ENCODE measurements at places on chromosomes 12 and 14.
A peak's percentile ranks its signal among the peaks of the same experiment; 100 is the strongest.

DNA sequence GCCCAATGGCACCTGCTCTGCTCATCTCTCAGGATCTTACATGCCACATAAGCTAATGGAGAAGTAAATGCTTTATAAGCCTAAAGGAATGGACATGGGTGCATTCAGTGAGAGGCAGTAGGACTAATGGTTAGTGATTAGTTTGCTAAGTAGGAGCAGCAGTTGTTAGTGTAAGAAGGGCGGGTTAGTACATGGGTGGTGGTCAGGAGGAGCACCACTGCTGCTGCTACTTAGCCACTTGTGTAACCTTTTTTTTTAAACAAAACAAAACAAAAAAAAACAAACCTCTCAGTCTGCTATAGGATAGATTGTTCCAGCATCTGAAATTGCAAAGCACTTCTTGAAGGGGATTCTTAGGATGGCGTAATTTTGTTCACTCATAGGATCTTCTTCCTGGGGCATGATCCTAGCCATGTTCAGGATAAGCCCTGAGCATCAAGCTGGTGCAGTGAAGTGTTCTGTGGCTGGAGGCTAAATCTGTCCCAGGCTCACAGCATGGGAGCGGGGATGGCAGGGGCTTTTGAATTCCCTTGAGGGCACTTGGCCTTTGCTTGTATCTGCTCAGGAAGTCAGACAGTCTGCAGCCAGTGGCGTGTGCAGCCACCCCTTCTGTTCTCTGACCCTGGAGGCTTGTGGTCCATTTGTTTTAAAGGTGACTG is 63.6 kb downstream of the CHST11 start:
- no peak for DNase-seq

- DNase-seq = no peak
These were observed 9.4 kb upstream of the MORN3 start for GRCh38 chr12:121678716-121679300.

DNA sequence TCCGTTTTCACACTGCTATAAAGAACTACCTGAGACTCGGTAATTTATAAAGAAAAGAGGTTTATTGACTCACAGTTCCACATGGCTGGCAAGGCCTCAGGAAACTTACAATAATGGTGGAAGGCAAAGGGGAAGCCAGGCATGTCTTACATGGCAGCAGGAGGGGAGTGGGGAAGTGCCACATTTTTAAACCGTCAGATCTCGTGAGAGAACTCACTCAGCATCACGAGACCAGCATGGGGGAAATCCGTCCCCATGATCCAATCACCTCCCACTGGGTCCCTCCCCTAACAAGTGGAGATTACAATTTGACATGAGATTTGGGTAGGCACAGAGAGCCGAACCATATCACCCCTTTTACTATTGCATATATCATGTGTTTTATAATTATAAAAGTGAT is 2.0 kb upstream of the PIGH start:
- no peak for DNase-seq

DNA sequence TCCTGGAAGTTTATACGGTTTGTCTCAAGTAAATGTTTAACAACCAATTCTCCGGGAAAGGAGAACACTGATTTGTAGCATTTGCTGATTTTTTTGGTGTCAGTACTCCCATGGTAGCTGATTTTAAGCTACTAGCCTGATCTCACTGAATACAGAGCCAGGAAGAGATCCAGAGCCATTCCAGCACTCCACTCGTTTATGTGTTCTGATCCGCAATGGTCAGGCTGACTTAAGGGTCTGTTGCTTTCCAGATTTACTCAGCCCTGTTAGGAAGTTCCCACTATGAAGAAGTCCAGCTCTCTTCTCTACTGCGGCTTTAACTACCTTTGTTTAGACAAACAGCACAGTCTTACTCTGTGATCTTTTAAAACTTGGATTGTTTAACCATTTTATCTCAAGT is 38.0 kb upstream of the NID2 start:
- no peak for DNase-seq

GRCh38 chr14:92464156-92464555 is 49.4 kb upstream of the RIN3 start:
- no peak for DNase-seq

DNA sequence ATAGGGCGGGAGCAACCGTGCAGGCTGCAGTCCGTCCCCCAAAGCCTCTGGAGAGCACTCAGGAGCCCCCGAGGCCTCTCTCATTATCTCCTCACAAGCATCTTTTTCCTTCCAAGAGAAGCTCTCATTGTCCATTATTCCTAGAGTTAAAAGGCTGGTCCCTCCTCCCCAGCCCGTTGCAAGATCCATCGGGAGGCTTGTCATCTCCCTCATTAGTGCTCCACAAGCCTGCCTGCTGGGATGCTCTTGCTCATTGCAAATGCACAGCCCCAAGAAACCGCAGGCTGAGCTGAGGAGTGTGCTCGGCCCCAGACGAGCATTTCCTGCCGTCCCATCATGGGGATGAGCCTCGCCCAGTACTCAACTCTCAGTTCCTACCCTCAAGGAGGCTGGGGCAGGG is 23.3 kb downstream of the NUAK1 start:
- DNase-seq = peak; percentile 57

DNA sequence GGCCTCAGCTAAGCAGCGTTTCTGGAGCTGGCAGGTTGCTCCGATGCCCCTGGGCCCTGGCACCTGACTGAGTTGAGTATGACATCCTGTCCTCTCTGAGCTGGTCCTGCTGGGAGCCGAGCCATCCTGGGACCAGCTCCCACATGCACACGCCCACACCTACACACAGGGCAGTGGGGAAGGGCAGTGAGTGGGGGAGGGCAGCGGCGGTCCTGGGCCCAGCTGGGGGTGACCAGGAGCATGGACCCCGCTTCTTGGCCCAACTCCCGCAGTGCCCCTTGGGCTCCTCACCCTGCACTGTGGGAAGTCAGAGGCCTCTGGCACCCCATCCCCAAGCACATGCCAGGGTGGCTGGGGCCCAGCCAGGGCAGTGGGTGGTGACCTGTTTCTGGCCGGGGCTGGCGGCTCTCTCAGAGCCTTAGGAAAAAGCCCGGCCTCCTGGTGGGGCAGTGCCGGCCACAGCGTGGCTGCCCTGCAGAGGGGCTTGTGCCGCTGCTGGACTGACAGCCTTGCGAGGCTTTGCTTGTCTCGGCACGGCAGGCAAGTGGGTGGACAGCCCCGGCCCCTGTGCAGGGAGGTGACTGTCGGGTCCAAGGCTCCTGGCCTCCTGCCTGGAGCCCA is 5.9 kb upstream of the CRIP2 start:
- DNase-seq = no peak

- DNase-seq = no peak
These were observed 137.7 kb downstream of the SPTSSA start for GRCh38 chr14:34324363-34324795.

- DNase-seq = no peak
These were observed 27.4 kb downstream of the DNM1L start for GRCh38 chr12:32706335-32707024.

DNA sequence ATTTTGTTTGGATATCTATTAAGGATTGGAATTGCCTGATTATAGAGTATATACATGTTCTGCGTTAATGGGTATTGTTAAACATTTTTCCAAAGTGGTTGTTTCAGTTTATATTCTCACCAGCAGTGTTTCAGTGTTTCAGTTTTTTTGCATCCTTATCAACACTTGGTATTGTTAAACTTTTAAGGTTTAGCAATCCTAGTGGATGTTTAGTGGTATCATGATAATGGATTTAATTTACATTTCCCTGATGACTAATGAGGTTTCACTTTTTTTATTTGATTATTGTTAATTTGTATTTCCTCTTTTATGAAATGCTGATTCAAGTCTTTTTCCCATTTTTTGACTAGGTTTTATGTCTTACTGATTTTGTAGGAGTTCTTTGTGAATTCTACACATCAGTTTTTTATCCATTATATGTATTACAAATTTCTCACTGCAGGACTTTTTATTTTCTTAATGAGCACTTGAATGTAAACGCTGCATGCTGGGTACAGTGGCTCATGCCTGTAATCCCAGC is 23.7 kb downstream of the YLPM1 start:
- DNase-seq = no peak

- peak; percentile 10 for DNase-seq
These were observed 498 bp downstream of the RACGAP1 start for GRCh38 chr12:50024805-50025186.

GRCh38 chr14:70643967-70644366 is 2.3 kb downstream of the TTC9 start:
- no peak for DNase-seq

DNA sequence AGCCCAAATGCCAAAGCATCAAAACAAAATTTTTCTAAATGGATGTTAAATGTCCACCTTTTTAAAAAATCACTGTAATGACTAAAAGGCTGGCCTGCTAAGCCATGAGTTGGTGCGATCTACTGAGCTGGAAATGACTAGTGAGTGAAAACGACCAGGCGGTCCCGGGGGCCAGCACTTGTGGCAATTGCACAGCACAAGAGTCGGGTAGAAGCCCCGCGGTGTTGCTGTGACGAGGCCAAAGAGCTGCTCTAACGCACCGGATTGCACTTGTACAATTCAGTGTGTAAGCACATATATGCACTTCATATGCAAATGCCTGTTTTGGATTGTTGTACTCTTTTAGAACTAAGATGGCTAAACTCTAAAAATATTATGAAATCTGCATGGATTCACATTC is 64.1 kb upstream of the DYNC1H1 start:
- DNase-seq = no peak
